NAMALWA (cell line): ENCODE measurements at places on chromosomes 16 and 17.

GRCh38 chr17:32307658-32308057, 34.3 kb downstream of the C17orf75 start:
- no peak for DNase-seq

DNA sequence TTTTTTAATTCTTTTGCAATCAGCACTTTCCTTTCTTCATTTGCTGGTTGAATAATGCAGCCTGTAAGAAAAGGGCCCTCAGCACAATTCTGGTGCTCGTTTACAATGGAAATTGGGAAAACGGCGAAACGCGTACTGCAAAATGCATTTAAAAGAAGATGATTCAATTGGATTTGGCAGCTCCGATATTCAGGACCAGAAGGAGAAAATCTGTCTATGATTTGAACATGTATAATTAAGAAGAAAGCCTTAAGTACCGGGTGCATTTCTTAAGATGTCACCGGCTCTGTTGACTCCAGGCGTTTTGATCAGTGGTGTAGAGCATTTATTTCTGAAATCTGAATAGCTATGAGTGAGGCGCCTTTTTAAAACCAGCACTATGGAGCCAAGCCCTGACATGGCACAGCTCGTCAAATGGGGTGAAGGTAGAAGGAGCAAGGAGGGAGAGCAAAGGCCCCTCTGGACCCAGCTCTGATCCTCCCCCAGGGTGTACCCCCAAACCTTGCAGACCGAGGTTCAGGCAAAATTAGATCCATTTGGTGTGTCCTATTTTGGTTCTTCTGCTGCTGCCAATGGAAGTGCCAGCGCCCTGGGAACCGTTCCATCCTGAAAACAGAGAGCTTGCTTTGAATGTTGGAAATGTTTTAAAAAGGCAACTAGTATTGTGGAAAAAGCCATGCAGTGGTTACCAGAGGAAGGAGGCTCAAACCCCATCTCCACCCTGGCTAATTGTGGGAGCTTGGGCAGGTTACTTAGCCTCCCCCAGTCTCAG, 161.4 kb upstream of the RPL38 start:
- no peak for DNase-seq

DNA sequence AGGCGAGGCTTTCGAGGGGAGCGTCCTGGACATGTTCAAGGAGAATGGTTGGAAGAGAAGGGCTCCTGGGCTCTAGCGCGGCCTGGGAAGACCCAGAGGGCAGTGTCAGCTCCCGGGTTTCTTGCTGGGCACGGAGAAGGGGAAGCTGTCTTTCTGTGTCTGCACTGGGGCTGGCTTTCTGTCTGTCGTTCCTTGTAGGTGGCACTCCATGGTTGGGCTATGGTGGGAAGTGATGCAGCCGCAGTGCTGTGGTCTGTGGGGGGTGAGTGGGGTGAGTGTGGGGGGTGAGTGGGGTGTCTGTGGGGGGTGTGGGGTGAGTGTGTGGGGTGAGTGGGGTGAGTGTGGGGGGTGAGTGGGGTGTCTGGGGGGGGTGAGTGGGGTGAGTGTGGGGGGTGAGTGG, 13.7 kb downstream of the RNF213 start:
- no peak for DNase-seq

GRCh38 chr17:75152922-75153779, 1.2 kb downstream of the JPT1 start:
- peak; percentile 51 for DNase-seq

DNA sequence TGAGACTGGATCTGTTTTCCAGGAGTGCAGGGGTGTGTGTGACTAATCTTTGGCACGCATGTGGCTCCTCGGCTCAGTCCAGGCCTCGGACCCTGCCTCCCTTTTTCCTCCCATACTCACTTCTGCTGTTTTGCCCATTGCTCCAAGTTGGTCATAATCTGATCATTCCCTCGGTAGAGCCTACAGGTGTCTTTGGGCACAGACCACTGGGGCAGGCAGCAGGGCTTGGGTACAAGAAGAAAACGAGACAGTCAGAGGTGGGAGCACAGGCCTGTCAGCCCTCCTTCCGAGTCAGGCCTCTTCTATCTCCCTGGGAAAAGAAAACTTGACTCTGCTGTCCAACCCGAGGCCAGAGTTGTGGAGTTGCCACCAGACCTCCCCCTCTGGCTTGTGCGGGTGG, 29.8 kb downstream of the DHX38 start:
- DNase-seq: no peak

- DNase-seq: no peak
These were observed 162.5 kb downstream of the MAF start for GRCh38 chr16:79437764-79438751.

GRCh38 chr17:1783271-1783670, 21.4 kb downstream of the SERPINF1 start:
- DNase-seq: no peak

DNA sequence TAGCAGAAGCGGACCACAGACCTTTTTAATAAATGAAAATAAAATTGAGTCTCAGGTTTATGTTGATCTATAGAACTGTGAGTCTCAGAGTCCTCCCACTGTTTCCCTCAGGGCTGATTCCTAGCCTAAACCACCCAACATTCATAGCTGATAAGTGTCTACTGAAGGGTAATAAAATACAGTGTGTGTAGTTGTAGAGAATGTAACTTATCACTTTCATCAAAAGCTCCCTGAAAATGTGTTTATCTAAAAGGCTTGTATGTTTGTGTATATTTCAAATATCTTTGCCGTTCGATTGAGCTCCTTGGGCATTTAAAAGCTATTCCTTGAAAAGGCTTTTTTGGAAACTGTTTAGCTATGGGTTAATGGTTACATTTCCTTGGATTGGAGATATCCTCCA, 740.3 kb upstream of the SOX9 start:
- no peak for DNase-seq

DNA sequence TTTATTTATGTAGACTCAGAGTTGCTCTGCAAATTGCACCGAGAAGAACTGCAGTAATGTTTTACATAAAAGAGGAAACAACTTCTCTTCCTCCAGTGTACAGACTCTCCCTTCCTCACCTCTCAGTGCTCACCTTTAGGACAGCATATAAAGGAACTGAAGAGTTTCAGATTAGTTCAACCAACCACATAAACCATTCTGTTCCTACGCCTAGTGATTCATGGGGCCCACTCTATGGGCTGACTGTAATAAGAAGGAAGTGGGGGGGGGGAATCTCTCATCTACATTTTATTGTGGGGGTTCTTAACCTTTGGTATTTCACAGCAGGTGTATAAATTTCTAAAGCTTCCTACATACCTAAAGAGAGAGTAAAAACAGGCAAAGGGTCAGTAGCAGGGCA, 18.3 kb downstream of the ZSWIM7 start:
- no peak for DNase-seq

DNA sequence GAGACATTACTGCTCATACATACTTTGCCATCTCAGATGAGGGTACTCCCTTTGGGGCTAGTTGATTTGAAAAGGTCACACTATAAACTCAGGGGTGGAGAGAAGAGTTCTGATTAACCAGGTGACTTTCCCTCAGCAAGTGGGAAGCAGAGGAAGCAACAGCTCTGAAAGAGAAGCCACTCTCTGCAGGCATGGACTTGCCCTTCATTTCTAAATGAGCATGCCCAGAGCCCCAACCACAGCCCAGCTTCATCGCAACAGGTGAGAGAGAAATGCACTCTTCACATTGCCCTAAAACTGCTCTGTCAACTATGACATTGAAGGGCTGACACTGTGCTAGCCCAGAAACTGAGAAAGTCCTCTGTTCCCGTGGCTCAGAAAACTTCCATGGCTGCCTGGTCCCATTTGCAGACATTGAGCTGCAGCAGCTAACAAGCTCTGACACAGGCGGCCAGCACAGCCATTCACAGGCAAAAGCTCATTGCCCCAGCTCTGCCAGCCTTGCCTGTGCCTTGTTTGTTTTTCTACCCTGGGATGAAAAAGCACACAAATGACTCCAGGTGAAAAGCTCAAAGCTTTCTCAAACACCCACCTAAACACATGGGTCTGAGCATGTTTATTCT, 419.8 kb upstream of the DYNLRB2 start:
- no peak for DNase-seq

GRCh38 chr17:57356719-57357391, 100.5 kb downstream of the MSI2 start:
- DNase-seq: peak; percentile 84

GRCh38 chr17:55726440-55726839, 3.8 kb upstream of the TMEM100 start:
- DNase-seq: no peak

DNA sequence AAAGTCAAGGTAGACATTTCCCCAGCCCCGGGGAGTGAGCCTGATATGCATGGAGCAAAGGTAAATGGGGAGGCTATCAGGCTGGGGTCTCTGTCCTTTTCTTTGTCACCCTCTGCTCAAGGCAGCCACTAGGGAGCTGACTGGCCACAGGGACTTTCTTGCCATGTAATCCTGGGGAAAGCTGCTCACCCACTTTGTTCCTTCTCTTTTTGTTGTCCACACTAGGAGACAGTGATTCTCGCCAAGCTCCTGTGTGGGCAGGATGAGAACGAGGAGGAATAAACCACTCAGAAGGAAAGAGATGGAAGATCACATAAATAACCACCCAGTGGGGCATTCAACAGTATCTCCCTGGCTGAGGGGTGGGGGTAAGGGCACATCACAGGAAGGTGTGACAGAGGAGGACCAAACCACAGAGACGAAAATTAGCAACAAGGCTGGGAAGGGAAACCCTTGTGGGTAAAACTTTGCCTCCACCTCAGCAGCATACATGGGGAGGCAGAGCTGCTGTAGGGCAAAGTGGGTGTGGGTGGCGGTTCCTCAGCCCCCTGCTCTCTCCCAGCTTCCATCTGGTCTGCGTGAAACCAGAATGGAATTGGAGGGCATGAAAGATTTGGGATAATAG, 26.2 kb upstream of the CCL1 start:
- no peak for DNase-seq

- DNase-seq: no peak
These were observed 254.3 kb upstream of the TNRC6C start for GRCh38 chr17:77704048-77704815.

- no peak for DNase-seq
These were observed 137.2 kb upstream of the RPH3AL start for GRCh38 chr17:489758-490329.

DNA sequence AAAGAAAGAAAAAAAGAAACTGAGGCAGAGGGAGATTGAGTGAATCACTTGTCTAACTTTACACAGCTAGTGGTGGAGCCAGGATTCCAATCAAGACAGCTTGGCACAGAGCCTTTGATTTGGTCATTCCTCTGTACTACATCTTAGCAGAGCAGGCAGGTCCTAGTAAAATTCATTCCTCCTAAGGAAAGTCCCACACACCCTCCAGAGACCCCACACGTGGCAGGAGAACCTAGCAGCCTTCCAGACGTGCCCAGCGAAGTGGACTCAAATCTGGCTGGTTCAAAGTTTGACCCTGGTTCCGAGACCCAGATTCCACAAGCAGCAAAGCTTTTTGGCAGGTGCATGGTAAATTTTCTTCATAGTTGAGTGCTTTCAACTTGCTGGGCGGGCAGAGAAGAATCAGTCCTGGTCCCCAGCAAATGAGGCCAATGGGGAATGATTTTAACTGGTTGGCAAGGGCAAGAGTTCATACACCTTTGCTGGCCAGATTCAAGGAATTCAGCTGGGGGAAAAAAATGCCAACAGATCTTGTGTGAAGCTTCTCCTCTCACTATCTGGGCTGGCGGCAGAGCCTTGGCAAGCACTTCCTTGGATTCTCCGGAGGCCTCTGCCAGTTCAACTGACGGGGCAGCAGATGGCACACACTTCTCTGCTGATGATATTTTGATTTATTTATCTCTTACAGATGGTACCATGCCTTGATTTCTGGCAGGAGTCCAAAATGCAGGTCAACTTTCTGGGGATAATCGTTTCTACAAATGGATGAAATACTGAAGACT, 82.4 kb downstream of the GSG1L start:
- DNase-seq: no peak
